ENCODE measurements at places on chromosomes 11 and 22.

DNA sequence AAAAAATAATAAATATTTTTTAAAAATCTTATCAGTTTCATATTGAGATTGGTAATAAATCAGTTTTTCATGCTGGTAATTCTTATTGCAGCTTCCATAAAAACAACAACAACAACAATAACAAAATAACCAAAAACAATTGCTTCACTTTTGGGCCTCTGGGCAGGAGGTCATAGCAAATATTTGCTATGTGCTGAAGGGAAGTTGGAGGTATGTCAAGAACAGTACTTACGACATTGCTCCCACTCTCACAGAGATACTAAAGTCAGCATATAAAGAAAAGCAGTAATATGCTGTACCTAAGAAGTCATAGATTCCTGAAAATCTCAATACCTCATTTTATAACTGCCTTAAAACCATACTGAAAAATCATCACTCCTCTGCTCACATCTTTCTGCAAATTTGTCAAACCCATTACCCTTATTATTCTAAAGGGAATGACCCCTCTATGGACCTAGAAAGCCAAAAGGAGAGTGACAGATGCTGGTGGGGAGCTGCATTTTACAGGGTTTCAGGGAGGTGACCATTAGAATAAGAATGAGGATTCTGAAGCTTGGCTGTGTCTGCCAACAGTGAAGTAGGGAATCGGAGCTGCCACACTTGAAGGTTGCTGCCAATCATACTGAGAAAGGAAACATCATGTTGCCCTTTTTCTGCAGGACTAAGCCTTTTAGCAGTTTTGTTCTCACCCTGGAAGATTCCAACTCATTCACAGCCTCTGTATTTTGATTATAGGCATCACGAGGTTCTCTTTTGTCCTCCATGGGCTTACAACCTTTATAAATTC is 742.9 kb downstream of the LRRC4C start:
- no peak for DNase-seq

GRCh38 chr11:31824879-31825837 is 14.0 kb upstream of the PAX6 start:
- no peak for DNase-seq

DNA sequence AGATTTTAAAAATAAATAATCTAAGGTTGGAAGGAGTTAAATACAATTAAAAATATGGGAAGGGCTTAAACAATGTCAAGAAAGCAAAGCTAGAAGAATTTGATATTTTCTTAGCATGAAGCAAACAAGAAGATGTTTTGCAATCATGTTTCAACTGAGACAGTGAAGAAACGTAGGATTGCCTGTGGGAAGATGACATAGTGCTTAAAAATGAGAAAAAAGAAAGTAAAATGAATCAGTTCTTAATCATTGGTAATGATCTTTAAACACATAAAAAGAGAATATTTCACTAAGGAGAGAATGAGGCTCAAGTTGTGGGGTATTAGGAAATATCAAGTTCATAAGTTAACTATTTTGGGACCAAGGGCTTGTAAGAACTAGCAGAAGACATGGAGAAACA is 855.0 kb downstream of the METTL15 start:
- peak; percentile 20 for DNase-seq

DNA sequence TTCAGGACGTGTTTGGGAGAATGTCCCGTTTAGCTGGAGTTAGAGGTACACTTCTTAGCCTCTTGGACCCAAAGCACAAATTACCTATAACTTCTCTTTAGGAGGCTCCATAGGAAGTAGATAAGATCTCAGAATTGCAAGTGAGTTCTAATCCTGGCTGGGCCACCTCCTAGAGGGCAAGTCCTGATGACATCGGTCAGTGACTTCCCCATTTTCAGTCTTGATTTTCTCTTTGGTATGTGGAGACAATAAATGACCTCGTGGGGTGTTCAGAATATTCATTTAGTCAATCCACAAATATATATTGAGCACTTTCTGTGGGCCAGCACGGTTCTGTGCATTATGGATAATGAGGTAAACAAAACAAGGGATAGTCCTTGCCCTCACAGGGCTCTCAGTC is 208.6 kb downstream of the CWF19L2 start:
- DNase-seq: no peak

- DNase-seq: no peak
Measured at GRCh38 chr11:64259533-64260067, 8.3 kb downstream of the PLCB3 start.

DNA sequence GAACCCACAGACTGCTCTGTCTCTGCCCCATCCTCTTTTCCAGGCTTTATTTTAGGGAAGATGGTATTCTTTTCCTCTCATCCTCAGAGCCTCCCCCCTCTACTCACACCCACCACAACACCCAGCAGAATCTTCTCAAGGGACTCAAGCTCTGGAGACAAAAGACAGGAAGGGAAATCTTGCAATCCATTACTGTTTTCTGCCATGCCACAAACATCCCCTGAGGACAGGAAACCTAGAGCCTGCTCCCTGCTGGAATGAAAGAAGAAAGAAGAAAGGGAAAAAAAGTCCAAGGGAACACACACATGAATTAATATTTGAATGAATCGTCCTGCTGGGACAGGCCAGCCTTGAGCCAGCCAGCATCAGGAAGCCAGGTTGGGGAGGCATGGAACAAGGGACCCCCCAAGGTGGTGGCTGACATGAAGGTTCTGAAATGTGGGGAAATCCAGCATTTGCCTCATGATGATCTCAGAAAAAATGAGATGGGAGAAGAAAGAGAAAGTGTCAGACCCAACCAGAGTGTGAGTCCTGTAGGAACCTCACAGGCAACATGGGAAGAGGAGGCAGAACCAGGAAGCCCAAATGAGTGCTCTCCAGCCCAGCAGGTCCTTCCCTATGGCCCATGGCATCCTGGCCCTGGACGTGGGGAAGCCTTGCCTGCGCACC is 34.0 kb downstream of the SLCO2B1 start:
- no peak for DNase-seq

DNA sequence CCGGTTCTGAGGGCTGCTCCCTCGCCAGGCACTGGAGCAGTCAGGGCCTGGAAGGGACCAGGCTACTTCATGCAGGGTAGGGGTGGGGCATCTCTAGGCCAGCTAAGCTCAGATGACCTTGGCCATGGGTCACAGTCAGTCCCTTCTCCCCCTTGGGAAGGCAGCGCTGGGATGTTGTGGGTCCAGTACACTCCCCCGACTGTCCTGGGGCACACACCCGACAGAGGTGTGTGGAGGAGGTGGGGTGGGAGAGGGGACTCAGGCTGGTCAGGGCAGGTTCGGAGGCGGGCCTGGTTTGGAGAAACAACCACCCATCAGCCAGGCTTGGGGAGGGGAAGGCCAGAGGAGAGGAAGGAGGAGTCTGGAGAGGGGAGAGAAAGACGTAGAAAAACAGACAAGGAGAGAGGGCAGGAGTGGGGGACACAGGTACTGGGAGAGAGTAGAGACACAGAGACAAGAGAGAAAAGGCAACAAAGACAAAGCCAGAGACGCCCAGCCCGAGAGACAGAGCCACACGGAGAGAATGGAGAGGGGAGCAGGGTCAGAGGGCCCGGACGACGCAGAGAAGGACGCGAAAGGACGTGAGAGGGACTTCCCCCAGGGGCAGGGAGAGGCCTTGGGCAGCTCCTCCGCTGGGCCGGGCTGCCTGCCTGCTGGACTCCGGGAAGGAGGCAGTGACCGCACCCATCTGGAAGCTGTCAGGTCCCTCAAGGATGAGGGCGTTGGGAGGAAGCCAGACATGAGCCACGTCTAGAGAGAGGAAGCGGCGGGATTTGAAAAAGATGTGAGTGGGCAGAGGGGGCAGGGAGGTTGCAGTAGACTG is 30.6 kb upstream of the TSKU start:
- DNase-seq: peak; percentile 93

DNA sequence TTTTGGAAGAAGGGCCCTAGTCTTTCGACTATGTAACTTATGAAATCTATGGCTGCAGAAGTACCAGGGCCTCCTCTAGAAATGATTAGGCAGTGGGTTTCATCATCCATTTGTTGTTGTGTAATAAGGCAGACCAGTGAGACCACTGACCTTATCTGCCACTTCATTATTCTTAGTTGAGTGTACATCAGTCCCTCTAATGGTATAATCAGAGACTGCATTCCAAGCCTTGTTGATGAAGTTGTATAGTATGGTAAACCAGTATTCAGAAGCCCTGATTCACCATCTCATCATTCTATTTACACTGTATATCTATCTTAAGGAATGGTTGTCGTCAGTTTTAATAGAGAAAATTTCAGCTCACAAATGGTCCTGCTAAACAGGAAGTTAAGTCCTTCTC is 32.2 kb upstream of the GRIA4 start:
- peak; percentile 64 for DNase-seq

GRCh38 chr11:74646954-74647353 is 54.6 kb downstream of the POLD3 start:
- DNase-seq: no peak

DNA sequence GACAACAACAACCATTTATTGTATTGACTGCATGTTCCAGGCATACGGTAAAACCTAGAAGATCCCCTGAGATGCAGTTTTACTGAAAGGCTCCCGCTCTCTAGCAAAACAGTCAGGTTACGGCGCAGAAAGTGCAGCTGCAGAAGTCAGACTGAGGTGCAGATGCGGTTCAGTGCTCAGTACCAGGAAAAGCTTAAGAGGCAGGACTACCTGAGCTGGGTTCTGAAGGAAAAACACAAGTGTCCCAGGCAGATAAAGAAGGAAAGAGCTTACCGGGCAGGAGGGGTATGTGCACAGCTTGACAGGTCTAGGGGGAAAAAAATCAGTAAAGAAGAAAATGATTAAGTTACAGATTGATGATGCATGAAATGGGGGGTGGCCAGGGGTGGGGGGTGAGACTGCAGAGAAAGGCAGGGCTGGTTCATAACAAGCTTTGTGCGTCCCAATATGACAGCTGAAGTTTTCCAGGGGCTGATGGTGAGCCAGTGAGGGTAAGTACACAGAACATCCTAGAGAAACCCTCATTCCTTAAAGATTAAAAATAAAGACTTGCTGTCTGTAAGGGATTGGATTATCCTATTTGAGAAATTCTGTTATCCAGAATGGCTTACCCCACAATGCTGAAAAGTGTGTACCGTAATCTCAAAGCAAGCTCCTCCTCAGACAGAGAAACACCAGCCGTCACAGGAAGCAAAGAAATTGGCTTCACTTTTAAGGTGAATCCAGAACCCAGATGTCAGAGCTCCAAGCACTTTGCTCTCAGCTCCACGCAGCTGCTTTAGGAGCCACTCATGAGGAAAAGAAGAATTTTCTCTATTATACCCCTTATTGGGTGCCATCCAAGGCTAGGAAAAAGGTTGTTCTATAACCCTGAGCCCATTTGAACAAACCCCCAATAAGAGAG is 11.9 kb downstream of the LARGE1 start:
- no peak for DNase-seq

DNA sequence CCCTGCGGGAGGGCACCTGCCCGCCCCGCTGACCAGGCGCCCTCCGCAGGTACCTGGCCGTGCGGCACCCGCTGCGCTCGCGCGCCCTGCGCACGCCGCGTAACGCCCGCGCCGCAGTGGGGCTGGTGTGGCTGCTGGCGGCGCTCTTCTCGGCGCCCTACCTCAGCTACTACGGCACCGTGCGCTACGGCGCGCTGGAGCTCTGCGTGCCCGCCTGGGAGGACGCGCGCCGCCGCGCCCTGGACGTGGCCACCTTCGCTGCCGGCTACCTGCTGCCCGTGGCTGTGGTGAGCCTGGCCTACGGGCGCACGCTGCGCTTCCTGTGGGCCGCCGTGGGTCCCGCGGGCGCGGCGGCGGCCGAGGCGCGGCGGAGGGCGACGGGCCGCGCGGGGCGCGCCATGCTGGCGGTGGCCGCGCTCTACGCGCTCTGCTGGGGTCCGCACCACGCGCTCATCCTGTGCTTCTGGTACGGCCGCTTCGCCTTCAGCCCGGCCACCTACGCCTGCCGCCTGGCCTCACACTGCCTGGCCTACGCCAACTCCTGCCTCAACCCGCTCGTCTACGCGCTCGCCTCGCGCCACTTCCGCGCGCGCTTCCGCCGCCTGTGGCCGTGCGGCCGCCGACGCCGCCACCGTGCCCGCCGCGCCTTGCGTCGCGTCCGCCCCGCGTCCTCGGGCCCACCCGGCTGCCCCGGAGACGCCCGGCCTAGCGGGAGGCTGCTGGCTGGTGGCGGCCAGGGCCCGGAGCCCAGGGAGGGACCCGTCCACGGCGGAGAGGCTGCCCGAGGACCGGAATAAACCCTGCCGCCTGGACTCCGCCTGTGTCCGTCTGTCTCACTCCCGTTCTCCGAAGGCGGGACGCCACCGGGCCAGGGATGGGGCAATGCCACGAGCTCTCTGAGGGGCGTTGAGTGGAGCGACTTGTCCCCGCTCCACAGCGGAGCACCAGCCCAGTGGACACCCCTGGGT is 1.8 kb downstream of the GALR3 start:
- peak; percentile 50 for DNase-seq

DNA sequence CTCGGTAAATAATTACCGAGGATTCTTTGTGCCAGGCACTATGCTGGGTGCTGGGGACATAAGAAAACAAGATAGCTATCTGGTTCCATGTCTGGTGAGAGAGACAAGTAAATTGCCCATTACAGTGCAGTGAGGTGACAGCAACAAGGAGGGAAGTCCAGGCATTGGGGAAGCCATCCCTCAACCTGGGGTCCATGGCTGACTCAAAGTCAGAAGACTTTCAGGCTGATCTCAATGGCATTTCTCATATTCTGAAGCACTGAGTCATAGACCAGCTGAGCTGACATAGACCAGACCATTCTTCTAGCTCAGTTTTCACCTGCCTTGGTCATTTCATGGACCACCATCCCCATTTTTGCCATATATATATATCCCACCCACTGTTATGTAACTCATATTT is 158.8 kb downstream of the TTC17 start:
- no peak for DNase-seq

DNA sequence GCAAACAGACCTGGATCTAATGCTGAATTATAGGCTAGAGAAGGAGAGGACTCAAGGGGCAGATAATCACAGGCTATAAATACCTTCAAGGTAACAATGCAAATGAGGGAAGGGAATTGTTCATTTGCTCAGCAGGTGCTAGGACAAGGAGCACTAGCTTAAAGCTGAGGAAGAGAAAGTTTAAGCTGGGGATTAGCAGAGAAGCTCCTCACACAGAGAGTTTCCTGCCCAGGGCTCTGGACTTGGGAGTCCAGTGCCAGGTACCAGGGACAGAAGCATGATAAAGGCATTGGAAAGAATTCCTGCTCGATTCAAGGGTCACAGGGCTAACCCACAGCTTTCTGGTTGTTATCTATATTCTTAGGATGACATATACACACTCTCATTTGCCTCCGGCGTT is 509.9 kb downstream of the NTM start:
- no peak for DNase-seq

GRCh38 chr11:72411623-72412419 is 22.5 kb downstream of the CLPB start:
- no peak for DNase-seq

GRCh38 chr22:48380016-48380665 is 1447.5 kb downstream of the BRD1 start:
- DNase-seq: no peak
